Jurkat, Clone E6-1 (cell line): ENCODE measurements at places on chromosomes 1 and 21.

DNA sequence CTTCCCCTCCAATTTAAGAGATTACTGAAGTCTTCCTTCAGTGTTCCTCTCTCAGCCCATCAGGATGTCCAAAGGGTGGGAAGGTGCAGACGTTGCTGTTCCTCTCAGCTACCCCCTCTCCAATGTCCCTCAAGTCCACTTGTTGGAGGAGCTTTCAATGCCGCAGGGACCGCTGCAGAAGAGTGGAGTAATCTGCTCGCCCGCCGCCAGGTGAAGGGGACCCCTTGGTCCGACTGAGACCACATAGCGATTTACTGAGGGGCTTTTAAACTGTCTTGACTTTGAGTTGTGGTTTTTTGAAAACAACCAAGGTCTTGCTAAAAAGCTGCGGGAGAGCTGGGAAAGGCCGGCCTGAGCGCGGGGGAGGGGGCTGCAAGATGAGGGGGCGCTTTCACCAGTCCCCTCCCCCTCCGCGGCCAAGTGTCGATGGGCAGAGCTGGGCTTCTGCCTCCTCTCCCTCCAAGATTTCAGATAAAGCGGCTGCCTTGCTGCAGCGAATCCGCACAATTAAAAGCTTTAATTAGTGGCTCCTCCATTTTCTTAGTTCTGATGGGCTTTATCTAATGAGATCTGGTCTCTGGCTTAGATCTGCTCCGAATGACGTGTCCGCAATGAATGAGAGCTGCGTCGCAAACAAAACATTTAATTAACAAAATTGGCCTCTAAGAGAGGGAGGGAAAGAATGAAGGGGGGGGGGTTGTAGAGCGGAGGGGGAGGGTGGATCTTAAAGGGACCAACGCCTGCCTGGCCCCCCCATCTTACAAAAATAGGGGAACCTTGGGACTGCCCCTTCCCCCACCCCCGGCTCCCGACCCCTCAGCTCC is 5.9 kb downstream of the LMO4 start:
- no peak for DNase-seq

- DNase-seq = no peak
Observed at GRCh38 chr1:166590161-166590560, 249.1 kb upstream of the POGK start.

DNA sequence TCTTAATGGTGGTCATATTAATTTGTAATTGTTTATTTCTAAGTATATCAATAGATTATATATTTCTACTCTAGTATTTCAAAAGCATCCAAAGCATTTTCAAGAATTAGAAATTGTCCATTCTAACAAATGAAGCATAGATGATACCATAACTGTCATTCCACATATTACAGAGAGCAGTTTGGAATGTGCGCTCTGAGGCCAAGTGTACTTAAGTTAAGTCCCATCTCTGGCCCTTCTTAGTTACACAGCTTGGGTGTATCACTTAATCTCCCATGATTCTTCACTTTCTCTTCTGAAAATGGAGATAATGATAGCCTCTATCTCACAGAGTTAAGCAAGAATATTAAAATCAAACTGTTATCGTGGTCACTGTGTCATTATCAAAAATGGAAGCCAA is 281.1 kb downstream of the MRPL39 start:
- no peak for DNase-seq

GRCh38 chr1:198534548-198535418 is 5.7 kb downstream of the ATP6V1G3 start:
- DNase-seq = no peak

DNA sequence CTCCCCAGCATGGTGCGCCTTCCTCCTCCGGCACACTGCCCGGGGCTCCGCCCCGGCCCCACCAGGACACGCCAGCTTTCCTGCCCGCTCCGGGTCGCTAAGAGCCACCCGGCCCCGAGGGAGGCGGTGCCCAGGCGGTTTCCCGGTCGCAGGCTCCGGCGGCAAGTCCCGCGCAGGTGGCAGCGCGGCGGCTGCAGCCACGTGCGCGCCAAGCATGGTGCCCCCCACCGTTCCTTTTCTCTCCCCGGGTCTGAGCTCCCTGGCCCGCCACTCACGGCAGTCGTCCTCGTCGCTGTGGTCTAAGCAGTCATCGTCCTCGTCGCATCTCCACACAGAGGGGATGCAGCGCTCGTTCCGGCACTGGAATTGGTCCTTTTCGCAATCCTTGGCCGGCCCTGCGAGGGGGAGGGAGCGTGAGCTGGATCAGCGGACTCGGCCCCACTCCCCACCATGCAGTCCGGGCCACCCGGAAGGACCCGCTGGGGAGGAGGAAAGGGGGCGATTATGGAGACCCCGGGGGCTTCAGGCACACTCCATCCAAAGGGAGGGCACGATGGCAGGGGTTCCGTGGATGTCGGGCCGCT is 1.2 kb downstream of the LRP8 start:
- no peak for DNase-seq

DNA sequence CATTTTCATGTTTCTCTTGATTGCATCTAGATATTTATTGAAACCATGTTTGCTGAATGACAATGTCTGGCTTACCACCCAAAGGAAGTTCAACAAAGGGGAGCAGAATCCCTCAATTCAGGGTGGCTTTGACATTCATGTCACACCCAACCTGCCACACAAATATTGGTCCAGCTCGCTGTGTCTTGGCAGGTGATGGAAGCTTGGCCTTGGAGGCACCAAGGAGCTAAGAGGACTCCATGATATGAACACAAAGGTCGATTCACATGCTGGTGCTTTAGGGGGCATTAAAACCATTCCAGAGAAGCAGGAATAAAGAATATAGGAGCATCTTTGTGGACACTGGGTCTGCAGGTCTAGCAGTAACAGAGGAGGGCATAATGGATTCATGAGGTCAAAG is 114.8 kb downstream of the RUNX1 start:
- no peak for DNase-seq

GRCh38 chr21:25682382-25682781 is 43.3 kb downstream of the JAM2 start:
- DNase-seq = no peak

- DNase-seq = no peak
Observed at GRCh38 chr1:159989581-159989980, 35.5 kb upstream of the SLAMF9 start.

DNA sequence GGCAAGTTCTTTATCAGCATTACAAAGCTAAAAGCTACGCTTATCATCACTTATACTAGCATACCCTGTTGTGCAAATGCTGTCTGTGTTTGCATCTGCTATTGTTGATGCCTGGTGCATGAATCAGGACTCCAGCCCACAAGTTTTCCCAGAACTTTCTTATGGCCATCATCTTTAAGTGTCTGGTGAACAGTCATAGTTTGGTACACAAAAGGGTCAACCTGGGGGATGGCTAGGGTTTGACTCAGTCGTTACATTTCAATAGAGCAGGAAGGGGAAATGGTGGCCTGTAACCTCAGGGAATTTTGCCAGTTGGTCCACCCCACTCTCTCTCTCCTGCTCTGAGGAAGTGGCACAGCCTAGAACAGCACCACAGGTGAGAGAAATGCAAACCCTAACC is 35.4 kb downstream of the SELL start:
- DNase-seq = no peak

- DNase-seq = no peak
Observed at GRCh38 chr1:177119311-177119710, 45.2 kb downstream of the ASTN1 start.
